BJ (cell line): ENCODE measurements at places on chromosomes 5 and 9.

- no peak for DNase-seq
These were observed 30.4 kb downstream of the ARL15 start for GRCh38 chr5:54279960-54280359.

DNA sequence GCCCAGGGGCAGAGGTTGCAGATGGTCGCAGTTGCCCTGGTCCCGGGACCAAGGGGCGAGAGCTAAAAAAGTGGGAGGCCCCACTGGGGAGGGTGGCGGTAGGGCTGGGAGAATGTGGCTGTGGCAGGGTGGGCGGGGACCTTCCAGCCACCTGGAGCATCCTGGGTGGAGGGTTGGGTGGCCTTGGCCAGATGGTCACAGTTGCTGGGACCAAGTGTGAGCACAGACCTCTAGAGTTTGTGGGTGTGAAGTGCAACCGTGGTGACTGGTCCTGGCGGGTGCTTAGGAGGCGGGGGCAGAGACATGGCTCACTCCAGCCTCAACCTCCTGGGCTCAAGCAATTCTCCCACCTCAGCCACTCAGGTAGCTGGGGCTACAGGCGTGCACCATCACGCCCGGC, 5.7 kb upstream of the TRAF2 start:
- DNase-seq, result no peak

DNA sequence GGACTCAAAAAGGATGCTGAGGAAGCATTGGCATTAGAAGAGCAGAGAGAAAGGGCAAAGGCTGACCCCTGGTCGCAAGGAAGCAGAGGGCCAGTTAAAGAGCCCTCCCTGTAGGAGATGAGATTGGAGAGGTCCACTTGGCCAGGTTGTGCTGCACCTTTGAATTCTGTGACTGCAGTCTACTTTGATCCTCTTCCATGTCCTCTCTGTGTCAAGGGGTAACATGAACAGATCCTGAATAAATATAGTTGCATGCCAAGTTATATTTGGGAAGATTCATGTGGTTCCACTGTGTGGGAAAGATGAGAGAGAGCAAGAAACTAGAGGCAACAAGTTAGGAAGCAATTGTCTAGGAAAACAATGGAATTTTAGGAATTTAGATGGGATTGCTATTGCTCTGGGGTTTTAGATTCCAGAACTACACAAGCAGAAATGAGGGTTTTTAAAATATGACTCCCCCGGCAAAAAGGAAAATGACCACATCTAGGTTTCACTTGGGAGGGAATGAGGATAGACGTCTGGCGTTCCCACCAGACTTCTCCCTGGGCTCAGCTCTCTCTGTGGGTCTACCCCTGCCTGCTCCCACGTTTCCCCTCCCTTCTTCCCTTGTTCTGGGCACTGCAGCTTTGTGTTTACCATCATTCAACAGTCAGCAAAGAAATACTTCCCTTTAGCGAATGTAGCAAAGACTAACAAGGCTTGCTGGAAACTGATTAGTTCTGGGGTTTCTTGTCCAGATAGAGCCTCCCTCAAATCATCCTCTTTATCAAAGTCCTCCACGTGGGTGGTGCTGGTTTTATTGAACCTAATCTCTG, 63.6 kb downstream of the SNX18 start:
- peak; percentile 37 for DNase-seq

GRCh38 chr5:57176350-57176857, 2.5 kb downstream of the GPBP1 start:
- peak; percentile 26 for DNase-seq

DNA sequence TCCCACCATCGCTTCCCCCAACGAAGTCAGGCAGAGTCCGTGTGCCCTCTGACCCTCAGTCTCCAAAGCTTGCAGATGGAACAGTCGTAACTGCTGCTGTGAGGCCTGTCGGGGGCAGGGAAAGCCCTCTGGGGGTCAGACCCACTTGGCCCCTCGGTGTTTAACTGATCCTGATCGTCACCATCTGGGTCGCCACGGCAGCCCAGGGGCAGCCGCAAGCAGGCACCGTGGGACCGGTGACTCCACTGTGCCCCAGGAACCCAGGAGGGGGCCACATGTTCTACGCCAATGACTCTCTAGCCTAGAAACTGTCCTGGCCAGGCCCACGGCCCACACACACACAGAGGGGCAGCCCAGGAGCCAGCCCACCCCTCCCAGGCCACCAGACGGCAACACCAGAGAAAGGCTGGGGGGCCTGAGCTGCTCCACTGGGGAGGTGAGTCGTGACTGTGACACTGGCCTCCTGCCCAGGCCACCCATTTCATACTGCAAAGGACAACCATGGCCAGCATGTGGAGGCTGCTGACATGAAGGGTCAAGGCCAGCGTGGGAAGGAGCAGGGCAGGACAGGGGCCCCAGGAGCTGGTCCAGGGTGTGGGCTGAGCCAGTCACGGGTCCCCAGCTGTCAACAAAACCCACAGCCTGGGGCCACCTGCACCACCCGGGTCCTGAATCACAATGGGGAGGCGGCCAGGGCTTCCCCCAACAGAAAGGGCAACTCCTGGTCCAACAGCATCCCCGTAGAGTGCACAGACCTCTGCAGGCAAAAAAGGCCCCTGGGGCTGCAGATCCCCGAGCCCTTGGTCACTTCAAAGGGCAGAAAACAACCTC, 20.8 kb downstream of the VAV2 start:
- no peak for DNase-seq

GRCh38 chr5:54643685-54644106, 126.1 kb downstream of the SNX18 start:
- no peak for DNase-seq

- DNase-seq, result no peak
These were observed 95.2 kb downstream of the PLCXD3 start for GRCh38 chr5:41415242-41415641.

DNA sequence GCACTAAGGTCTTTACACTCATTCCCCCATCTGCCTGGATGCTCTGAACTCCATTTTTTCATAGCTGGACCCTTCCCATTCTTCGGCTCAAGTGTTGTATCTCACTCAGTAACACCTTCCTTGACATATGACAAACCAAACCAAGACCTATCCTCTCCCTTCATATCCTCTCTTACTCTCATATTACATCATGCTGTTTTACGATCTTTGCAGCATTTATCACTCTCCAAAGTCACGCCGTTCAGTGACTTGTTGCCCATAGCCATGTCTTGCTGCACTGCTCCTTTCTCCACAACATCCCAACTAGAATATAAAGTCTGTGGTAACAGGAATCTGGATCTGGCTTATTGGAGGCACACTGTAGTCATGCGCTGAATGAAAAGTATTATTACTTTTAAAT, 923.6 kb upstream of the DMAC1 start:
- no peak for DNase-seq

- no peak for DNase-seq
These were observed 1485.7 kb upstream of the CDH9 start for GRCh38 chr5:28523888-28524635.

DNA sequence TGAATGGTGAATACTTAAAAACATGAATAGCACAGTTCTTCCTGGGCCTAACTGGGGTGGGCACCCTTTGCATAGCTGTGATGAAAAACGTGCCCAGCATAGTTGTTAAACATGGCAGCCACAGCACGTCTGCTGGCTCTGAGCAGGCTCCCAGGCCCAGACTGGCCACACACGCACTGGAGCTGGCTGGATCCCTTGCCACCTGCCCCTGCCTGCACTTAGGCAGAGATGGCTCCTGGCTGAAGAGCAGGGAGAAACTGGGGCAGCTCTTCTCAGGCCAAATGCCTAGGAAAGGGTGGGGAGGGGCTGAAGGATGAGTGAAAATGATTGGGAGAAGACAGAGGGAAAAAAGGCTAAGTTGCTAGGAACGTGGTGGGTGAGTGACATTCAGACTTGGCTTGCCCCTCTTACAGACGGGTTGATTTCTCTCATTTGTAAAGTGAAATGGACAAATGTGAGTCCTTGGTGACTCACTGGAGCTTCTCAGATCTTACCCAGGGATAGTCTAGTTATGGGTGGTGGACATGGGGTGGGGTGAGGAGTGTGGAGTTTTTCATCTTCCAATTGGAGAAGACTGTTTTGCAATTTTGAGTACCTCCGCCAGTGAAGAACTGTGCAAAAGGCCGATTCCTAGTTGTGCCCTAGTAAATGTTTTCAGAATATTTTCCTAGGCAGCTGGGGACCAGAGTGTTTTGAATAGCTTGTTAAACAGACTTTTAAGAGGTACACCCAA, 42.4 kb downstream of the TRIO start:
- DNase-seq, result no peak

- DNase-seq, result no peak
These were observed 8.4 kb downstream of the GFI1B start for GRCh38 chr9:132986640-132987620.

DNA sequence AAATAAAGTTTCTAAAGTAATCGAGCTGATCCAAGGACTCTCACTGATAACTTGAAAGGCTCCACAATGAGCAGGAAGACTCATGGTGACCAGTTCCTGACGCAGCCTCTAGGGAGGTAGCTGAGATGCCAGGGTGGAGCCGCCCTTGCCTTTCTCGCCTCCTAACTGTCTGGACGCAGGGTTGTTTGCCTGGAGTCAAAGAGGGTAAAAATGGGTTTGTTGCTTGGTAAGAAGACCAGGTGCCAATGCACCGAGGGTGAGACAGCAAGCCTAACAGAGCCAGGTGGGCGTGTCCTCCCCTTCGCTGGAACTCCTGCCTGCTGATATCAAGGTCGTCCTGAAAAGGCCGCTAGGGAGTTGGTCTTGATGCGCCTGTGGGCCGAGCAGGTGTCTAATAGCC, 48.6 kb upstream of the FCN1 start:
- DNase-seq, result no peak

GRCh38 chr5:65382582-65382981, 99.1 kb downstream of the ADAMTS6 start:
- no peak for DNase-seq

GRCh38 chr5:146620669-146621051, 104.7 kb upstream of the GPR151 start:
- no peak for DNase-seq

GRCh38 chr9:7977586-7977985, 178.0 kb upstream of the DMAC1 start:
- DNase-seq, result no peak

DNA sequence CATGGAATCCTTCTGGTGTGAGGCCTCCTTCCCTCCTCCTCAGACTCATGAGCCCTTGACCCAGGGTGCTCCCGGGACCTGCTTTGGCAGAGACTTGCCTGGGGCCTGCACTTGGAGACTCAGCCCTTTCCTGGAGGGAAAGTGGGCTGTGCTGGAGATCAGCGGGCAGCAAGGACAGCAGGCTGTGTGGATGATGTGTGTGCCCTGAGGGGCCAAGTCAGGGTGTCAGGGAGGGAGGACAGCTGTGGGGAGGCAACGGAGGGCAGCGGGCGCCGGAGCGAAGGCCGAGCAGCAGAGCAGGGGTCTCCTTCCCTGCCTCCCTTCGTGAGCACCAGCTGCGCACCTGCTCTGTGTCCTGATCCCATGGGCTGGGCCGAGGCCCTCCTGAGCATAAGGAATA, 6.1 kb upstream of the CSF2 start:
- no peak for DNase-seq

- no peak for DNase-seq
These were observed 11.1 kb upstream of the SLCO4C1 start for GRCh38 chr5:102307232-102307631.

GRCh38 chr5:107301999-107302398, 368.7 kb downstream of the EFNA5 start:
- no peak for DNase-seq

- no peak for DNase-seq
These were observed 32.7 kb downstream of the PRUNE2 start for GRCh38 chr9:76873056-76873792.

DNA sequence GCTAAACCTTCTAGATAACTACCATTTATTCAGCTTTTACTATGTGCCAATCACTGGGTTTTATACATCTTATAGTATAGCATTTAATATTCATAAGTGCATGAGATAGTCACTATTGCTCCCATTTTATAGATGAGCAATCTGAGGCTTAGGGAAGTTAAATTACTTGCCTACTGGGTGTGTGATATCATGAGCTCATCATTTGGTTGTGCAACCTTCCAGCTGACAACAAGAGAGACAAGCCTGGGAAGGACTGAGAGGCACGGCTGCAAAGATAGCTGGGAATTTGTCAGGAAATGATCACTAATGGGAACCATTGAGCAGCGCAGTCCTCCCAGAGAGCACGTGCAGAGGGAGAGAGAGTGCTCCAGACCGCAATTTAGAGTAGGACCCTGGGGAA, 481.6 kb upstream of the KIF2A start:
- DNase-seq, result no peak

- no peak for DNase-seq
These were observed 141.8 kb downstream of the BRINP1 start for GRCh38 chr9:119227422-119227821.

DNA sequence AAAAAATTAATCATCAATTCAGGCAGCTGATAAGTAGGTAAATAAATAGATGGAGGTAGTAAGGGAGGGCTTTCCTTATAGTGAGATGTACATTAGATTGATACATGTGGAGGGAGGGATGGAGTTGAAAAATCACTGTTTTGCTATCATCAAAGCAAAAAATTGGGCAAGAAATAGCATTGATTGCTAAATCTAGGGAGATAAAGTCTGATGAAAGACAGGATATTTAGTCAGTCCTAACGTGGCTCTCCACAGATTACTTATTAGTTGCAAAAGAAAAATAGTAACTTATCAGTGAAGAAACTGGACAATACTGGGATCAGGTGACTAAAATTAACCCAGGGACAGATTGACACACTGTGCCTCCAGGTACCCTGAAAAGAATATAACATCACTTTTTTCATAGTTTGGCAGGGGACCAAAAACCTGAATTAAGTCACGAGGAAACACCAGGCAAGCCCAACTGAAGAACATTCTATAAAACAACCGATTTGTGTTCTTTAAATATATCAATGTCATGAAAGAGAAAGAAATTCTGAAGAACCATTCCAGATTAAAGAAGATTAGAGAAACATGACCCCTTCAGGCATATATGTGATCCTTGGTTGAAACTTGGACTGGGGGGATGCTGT, 27.1 kb upstream of the GOLPH3 start:
- DNase-seq, result no peak
